ENCODE measurements at places on chromosomes 12 and 14. TPM values are rescaled to one million over a fixed set of nuclear protein-coding genes. Genes with fewer than 3 reads are reported as not detected.
A peak's percentile ranks its signal among the peaks of the same experiment; 100 is the strongest.

DNA sequence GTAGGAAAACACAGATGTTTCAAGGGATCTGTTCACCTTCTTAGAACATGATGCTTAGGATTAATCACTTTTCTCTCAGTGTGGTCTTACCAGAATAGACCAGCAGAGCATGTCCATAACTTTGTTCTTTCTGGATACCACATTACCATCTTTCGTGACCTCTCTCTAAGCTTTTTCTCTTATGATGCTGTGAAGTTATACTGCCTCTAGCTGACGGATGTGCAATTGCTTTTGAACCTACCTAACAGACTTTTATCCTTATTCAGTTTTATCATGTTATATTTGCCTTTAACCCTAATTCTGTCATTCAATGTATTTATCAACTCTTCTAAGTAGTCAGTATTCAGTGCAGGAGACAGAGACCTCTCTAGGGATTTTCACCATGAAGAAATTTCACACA is 246.7 kb downstream of the DACT1 start:
- no peak for DNase-seq
- no peaks in the 10 kb centered on the region for H3K36me3 ChIP-seq
- no peak overlapping the region for H3K4me3 ChIP-seq
- H3K27ac ChIP-seq, result no peak overlapping the region
- no peaks in the 10 kb centered on the region for H3K4me1 ChIP-seq
- H3K27me3 ChIP-seq, result no peaks in the 10 kb centered on the region

GUCY2C gene
- total RNA-seq, result 69.4 TPM

DNA sequence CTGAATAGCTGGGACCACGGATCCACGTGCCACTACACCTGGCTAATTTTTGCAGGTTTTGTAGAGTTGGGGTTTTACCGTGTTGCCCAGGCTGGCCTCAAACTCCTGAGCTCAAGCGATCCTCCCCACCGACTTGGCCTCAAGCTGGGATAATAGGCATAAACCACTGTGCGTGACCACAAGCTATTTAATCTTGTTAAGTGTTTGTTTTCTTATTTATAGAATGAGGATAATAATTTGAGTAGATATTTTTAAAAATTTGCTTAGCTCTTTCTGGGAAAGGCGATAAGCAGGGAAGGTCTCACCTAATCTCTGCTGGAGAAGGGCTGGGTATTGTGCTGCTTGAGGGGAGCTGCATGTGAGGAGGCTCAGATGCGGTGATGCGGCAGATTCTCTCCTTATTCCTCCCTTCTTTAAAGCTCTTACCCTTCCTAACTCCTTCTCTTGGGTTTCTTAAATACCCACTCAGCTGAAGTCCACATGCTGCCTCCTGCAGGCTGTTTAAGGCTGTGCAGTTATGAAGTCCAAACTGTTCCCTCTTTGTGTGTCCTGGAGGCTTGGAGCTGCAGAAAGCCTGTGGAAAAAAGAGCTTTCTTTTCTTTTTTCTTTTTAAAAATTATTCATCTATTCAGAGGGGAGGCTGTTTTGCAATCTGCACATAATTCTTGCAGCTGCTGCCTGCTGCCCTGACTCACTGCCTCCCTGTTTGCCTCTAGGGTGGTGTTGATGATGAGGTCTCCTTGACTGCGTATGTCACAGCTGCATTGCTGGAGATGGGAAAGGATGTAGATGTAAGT is 37.9 kb downstream of the A2ML1 start:
- H3K27ac ChIP-seq, result no peak overlapping the region
- no peak overlapping the region for H3K4me3 ChIP-seq
- H3K36me3 ChIP-seq, result no peaks in the 10 kb centered on the region
- no peaks in the 10 kb centered on the region for H3K27me3 ChIP-seq

DNA sequence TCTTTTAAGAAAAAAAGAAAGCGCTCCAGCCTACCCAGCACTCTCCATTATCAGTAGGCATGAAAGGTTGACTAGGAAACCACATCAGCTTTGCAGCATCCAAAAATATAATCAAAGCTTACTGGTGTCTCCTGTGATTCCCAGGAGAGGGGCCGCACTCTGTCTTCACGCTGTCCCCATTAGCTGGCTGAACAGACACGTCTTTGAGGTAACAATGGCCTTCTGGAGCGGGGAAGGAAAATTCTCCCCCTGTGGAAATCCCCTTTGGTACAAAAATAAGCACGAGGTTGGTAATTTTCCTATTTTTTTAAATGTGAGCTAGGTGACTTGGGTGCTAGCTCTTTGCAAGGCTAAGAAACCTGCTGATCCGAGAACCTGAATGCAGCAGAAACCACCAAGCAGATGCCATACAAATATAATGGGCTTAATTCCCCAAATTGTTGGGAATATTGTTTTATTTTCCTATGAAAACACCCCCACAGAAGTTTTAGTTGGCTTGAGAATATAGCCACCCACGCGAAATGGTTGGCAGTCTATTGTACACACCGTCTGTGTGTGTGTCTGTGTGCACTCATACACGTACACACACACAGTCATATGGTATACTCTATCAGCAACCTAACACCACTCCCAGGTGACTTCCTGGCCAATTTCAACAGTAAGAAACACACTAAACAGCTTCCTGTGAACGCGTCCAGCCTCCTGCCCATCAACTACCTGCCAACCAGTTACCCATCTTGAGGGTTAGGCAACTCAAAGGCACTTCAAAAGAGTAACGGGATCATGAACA is 71.2 kb downstream of the KSR2 start:
- no peak overlapping the region for H3K27ac ChIP-seq
- DNase-seq, result no peak
- H3K4me3 ChIP-seq, result no peak overlapping the region
- no peaks in the 10 kb centered on the region for H3K4me1 ChIP-seq

GRCh38 chr12:64756376-64756775 is 2.8 kb downstream of the GNS start:
- DNase-seq, result no peak
- H3K27me3 ChIP-seq, result no peaks in the 10 kb centered on the region
- no peaks in the 10 kb centered on the region for H3K36me3 ChIP-seq
- H3K4me1 ChIP-seq, result peaks cover 10% of the 10 kb centered on the region
- no peak overlapping the region for H3K27ac ChIP-seq

DNA sequence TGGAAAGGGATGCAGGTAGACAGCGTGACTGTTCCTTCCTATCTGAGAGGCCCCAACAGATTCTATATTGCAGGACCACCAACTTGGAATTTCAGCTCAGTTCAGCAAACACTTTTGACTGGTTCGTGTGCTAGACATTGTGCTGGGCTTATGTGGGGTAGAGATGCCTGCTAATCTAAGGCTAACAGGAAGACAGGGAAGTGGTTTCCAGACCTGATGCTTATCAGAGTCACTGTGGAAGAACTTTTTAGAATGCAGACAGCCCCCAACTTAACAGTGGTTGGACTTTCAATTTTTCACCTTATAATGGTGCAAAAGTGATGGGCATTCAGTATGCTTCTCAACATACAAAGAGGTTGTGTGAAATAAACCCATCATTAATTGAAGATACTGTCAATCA is 32.2 kb downstream of the NTF3 start:
- H3K36me3 ChIP-seq, result no peaks in the 10 kb centered on the region
- H3K4me3 ChIP-seq, result no peak overlapping the region
- no peak for DNase-seq
- no peaks in the 10 kb centered on the region for H3K4me1 ChIP-seq
- no peaks in the 10 kb centered on the region for H3K27me3 ChIP-seq

GRCh38 chr14:50044042-50044651 is 72.2 kb downstream of the VCPKMT start:
- no peak for DNase-seq
- peaks cover 36% of the 10 kb centered on the region for H3K4me1 ChIP-seq
- no peak overlapping the region for H3K4me3 ChIP-seq
- H3K36me3 ChIP-seq, result no peaks in the 10 kb centered on the region
- peak overlapping the region; percentile 86 for H3K27ac ChIP-seq

- DNase-seq, result no peak
- H3K4me1 ChIP-seq, result no peaks in the 10 kb centered on the region
- H3K36me3 ChIP-seq, result no peaks in the 10 kb centered on the region
Observed at GRCh38 chr12:60257063-60257462, 661.2 kb downstream of the SLC16A7 start.

AMIGO2 gene
- total RNA-seq, result 6.7 TPM

All from transverse colon (tissue), 4 donors.